T1000 (cell line): ENCODE measurements at places on chromosomes 3 and 15.

DNA sequence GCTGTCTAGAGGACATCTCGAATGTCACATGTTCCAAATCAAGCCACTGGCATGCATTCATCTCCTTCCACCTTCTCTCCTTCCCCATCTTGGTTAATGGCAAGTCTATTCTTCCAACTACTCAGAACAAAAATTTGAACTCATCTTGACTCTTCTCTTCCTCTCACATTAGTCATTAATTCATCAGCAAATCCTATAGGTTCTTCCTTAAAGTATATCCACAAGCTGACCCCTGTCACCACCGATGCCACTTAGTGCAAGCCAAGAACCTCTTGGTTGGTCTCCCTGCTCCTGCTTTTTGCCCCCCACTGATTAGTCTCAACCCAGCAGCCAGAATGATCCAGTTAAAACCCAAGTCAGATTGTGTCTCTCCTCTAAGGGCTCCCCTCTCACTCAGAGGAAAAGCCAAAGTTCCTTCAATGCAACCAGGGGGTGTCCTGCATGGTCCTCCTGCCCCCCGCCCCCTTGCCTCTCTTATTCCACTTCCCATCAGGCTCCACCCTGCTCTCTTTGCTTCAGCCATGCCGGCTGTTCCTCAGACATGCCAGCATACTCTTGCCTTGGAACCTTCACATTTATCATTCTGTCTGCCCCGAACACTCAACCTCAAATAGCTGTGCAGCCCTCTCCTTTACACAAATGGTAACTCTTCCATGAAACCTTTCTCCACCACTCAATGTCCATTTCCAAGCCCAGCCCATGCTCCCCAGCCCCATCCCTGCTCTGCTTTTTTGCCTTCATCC lies 1.0 kb upstream of the GALNT15 start:
- DNase-seq: no peak

DNA sequence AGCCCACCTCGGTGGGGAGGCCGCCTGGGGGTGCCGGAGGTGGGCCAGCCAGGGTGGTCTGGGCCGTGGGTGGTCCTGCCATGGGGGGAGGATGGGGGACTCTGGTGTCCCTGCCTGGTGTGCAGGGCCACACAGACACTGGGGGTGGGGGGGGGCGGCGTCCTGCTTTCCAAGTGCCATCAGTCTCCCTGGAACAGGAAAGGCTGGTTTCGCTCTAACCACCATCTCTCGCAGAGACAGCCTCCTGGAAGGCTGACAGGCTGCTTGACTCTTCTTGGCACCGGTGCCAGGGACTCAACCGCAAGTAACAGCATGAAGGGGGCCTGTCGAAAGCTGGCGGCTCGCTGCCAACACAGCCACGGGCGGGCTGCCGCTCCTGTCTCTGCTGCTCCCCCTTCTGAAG lies 40.3 kb downstream of the RGMA start:
- DNase-seq: no peak

DNA sequence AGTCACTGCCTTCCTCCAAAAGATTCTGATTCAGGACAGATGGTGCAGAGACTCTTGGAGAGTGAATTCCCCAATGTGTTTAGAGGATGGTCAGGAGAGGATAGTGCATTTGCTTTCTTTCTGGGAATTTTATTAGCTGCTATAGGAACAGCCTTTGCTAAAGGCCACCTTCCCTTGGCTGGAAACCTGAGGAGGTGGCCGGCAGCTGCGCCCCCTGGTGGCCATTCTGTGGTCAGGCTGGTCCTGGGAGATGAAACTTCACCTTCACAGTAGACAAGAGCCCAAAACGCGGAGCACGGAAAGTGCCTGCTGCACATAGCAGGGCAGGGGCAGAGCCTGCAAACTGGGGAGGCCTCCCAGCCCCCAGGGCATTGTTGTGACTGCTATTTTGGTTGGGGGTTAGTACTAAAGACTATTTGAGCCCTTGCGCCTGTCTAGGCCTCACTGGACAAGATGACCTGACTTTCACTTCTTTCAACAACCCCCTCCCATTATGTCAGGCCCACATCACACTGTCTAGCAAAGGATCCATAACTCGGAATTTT lies 34.3 kb downstream of the SEC22C start:
- DNase-seq: peak; percentile 39

- DNase-seq: no peak
These were observed 22.9 kb upstream of the DNAAF4 start for GRCh38 chr15:55530861-55531313.

GRCh38 chr3:53008932-53009331 lies 36.9 kb downstream of the SFMBT1 start:
- DNase-seq: no peak

- no peak for DNase-seq
These were observed 343.0 kb upstream of the THRB start for GRCh38 chr3:24837601-24838000.

- DNase-seq: no peak
These were observed 72.1 kb downstream of the OTOL1 start for GRCh38 chr3:161568671-161569070.

DNA sequence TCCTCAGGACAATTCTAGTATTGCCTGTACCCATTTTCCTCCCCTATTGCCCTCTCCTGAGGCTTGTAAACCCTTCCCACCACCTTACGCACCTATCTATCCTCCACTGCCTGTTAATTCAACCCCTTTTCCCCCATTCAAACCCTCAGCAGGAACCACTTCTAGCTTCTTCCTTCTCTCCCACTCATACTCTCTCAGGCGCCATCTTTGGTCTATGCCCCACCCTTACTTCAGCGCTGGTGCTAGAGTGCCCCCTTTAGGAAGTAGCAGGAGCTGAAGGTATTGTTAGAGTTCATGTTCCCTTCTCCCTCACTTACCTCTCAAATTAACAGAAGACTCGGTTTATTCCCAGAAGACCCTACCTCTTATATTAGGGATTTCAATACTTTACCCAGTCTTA lies 121.8 kb upstream of the NLGN1 start:
- DNase-seq: no peak

DNA sequence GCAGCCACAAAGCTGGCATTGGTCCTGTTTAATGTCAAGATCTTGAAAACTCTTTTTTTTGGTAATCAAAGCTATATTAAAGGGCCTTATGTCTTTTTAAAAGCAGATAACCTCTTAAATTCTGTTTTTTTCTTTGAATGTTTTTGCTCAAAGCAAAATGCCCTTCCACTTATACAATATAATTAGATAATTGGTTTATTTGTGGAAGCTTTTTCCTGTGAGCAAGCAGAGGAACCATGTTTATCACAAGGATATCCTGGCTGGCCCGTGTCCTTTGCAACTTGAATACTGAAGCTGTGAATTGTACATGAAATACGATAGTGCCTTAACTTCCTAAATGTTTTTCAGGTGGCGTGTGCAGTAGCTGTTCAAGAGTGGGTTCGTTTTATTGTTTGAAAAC lies 2.6 kb downstream of the ST3GAL6 start:
- DNase-seq: no peak

DNA sequence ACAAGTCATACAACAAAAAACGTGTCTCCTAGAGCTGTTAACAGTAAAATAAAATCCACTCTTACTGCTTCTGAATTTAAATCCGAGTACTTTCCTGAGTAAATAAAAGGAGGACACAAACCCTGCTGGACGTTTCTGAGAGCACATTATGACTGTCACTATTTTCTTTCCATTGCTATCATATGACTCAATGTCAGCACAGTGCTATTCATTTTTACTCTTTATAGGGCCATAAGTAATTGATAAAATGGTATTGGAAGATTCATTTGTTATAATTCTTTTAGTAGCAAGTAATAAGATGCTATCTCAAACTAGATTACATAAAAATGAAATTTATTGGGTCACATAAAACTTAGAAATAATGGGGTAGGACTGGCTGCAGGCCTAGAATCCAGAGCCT lies 68.6 kb downstream of the ALCAM start:
- DNase-seq: no peak

DNA sequence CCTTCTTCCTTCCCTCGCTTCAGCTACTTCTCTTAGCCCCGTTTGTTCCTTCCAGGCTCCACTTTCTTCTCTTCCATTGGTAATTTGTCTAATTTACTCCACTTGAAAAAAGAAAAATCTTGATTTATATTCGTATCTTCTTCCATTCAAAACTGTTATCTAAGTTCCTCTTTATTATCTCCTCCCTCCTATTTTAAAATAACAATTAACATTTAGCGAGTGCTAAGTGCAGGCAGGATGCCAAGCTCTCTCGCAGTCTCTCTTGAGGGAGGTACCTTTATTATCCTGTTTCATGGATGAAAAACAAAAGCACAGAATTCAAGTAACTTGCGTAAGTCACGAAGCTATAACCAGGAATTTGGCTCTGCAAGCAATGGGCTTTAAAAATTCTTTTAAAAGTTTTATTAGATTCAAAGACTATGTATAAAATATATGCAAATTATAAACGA lies 418.9 kb upstream of the NAALADL2 start:
- no peak for DNase-seq

GRCh38 chr15:60781211-60781713 lies 302.3 kb upstream of the ICE2 start:
- DNase-seq: no peak

DNA sequence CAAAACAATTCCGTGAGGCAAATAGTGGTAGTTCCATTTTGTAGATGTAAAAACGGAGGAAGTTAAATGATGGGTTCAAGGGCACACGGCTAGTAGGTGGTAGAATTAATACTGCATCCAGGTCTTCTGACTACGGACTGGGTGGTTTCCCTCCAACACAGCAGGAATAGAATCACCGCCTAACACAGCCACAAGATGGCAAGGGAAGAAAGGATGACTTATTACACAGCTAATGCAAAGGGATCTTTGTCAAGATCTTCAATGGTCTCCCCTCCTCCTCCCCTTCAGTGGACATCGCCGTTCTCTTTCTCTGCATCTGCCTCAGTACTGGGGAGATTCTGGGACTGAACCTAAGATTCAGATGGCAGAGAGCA lies 524 bp upstream of the TOPBP1 start:
- no peak for DNase-seq

DNA sequence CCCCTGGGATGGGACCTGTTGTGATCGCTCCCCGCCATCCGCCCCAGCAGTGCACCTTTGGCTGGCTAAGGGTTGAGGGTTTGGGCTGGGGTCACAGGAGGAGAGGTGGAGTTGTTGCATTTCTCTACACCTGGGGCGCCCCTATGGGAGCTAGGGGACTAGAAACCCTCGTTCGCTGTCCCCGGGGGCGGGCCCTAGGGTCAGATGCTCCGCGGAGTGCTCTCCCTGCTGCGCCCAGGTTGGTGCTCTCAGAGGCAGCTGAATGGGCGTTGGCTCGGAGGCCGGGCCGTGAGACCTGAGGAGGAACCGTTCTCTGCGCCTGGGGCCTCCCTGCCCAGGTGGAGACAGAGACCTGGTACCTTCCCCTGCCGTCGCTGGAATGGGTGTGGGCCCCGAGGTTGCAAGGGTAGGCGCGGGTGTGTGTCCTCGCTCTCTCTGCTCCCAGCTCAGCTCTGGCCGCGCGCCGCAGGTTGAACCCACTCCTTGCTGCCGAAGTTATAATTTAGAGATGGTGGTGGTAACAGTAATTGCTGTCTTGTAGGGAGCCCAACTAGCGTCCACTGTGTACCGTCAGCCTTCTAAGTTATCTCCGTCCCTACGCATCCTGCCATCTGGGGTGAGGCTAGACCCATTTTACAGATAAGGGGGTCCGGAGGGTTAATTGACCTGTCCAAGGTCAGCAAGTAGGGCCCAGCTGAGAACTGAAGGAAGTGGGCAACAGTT lies 965 bp downstream of the FLNB start:
- no peak for DNase-seq

DNA sequence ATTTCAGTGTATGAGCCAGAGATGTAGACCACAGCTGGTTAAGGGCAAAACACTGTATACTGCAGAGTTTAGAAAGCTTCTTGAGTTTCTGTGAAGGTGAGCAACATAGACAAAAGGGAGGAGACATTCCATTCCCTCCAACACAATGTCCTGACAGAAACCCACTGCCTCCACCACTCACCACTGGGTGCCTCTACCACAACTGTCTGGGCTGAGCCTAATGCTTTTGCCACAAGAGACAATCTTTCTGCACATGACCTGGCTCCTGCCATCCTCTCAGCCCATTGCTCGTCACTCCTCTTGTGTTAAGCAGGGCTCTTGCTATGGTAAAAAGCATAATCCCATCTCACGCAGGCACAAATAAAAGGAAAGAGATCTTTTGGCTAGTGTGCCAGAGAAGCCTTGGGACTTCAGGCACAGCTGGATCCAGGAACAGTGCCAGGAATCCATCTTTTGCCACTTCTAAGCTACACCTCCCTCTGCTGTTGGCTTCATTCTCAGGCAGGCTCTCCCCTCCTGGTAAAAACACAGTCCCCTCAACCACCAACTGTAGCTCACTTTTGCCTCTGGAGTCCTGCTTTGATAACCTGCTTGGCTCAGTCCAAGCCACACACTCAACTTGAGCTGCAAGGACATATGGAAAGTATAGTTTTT lies 140.6 kb upstream of the PRR20G start:
- DNase-seq: no peak

- DNase-seq: no peak
These were observed 665.9 kb downstream of the SQOR start for GRCh38 chr15:46300716-46301115.

DNA sequence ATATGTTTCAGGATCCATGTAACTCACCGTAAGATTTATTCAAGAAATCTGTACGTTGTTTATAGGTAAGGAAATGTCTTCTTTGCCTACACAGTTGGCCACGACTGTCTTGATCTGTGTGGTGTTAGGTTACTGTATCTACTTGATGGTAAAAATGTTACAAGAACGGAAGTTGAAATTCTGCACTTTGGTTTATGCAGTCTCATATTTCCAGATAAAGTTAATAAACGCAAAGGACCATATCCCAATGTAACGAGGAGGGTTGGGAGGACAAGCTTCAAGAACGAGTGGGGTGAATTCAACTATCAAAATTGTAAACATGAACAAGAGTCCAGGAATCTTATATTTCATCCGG lies 1.0 kb downstream of the USF3 start:
- no peak for DNase-seq

- no peak for DNase-seq
These were observed 70.6 kb downstream of the GAP43 start for GRCh38 chr3:115693868-115694267.

GRCh38 chr15:85504749-85505676 lies 124.6 kb downstream of the AKAP13 start:
- no peak for DNase-seq

DNA sequence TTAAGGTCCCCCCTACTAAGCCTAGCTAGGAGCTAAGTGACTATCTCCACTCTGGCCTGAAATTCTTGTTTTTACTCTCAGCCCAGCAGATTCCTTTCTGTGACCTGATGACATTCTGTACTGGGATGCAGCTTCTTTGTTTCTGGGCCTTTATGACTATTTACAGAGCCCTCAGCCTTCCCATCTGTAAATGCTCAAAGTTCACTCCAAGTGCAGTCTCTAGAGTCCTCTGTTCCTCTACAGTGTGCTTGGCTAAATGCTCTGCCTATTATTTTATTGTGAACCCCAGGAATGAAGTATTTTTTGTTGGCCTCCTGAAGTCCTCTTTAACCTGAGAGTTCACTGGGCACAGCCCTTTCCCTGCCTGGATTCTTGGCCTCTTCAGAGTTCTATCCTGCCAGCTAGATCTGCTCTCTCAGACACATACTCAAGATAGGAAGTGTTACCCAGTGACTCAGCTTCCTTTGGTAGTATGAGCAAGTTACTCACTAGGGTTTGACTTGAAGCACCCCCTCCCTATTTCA lies 278.1 kb upstream of the P2RY1 start:
- no peak for DNase-seq
